A549 treated with AZD2906 at 1 μM for 4 hours (cell line): ENCODE measurements at places on chromosomes 1 and 21. TPM values are rescaled to one million over a fixed set of nuclear protein-coding genes. Genes with fewer than 3 reads are reported as not detected.

The CA14 gene
- not detected in 5 replicates for total RNA-seq

The VSIG8 gene
- total RNA-seq = 0.03 to 0.11 TPM in 2 of 5 replicates, not detected in the others

The RHCE gene
- total RNA-seq = 0.05 to 0.17 TPM in 2 of 5 replicates, not detected in the others

The MIER1 gene
- total RNA-seq = 8.3 to 12.4 TPM (median 8.7 TPM) in 5 replicates

The TCHHL1 gene
- total RNA-seq = not detected in 5 replicates

The RXRG gene
- total RNA-seq = 0.03 to 0.09 TPM (median 0.07 TPM) in 3 of 5 replicates, not detected in the others

The KCNN3 gene
- total RNA-seq = 0.03 to 0.06 TPM (median 0.05 TPM) in 5 replicates

The CRYZL1 gene
- 11.7 to 13.5 TPM (median 12.4 TPM) in 5 replicates for total RNA-seq

The FAM72A gene
- 9.9 to 10.3 TPM (median 10.2 TPM) in 5 replicates for total RNA-seq

The GABRD gene
- 0.19 to 0.66 TPM (median 0.44 TPM) in 5 replicates for total RNA-seq

The SPATA1 gene
- total RNA-seq = 0.66 to 1.1 TPM (median 0.80 TPM) in 4 of 5 replicates, not detected in the other

The NBPF14 gene
- total RNA-seq = 26.0 to 32.4 TPM (median 31.3 TPM) in 5 replicates

The ZNF678 gene
- 0.83 to 2.0 TPM (median 1.4 TPM) in 5 replicates for total RNA-seq

The SLAMF7 gene
- total RNA-seq = 1.0 to 2.2 TPM (median 1.6 TPM) in 5 replicates

The DCST2 gene
- 0.37 to 1.2 TPM (median 0.71 TPM) in 5 replicates for total RNA-seq

The ARID4B gene
- 12.0 to 19.4 TPM (median 13.2 TPM) in 5 replicates for total RNA-seq

The SPTA1 gene
- not detected in 5 replicates for total RNA-seq

The TMEM79 gene
- 5.8 to 8.9 TPM (median 7.9 TPM) in 5 replicates for total RNA-seq

The ELOVL1 gene
- total RNA-seq = 138 to 155 TPM (median 146 TPM) in 5 replicates

The CFAP107 gene
- total RNA-seq = not detected in 5 replicates

The TRPM2 gene
- total RNA-seq = 7.5 to 10.7 TPM (median 8.7 TPM) in 5 replicates

The CAMK2N1 gene
- total RNA-seq = 57.0 to 70.3 TPM (median 63.2 TPM) in 5 replicates

The FLG2 gene
- not detected in 5 replicates for total RNA-seq

The LMX1A gene
- total RNA-seq = not detected in 5 replicates

The XKR8 gene
- 4.2 to 6.5 TPM (median 5.7 TPM) in 5 replicates for total RNA-seq

The ARTN gene
- 0.14 to 0.39 TPM (median 0.28 TPM) in 5 replicates for total RNA-seq

The SPRR4 gene
- total RNA-seq = not detected in 5 replicates

The ACOT7 gene
- total RNA-seq = 76.2 to 109 TPM (median 105 TPM) in 5 replicates

The ZNF593 gene
- 51.7 to 70.4 TPM (median 65.4 TPM) in 5 replicates for total RNA-seq

The RHEX gene
- not detected in 5 replicates for total RNA-seq

The SIPA1L2 gene
- total RNA-seq = 6.4 to 7.4 TPM (median 6.7 TPM) in 5 replicates

The CAMTA1 gene
- 62.7 to 71.0 TPM (median 65.8 TPM) in 5 replicates for total RNA-seq
